ENCODE measurements at places on chromosomes 5 and 9.

GRCh38 chr5:36723912-36724311 is 117.5 kb downstream of the SLC1A3 start:
- DNase-seq, result no peak

- DNase-seq, result no peak
These were observed 1.9 kb upstream of the BRD3 start for GRCh38 chr9:134069480-134070399.

DNA sequence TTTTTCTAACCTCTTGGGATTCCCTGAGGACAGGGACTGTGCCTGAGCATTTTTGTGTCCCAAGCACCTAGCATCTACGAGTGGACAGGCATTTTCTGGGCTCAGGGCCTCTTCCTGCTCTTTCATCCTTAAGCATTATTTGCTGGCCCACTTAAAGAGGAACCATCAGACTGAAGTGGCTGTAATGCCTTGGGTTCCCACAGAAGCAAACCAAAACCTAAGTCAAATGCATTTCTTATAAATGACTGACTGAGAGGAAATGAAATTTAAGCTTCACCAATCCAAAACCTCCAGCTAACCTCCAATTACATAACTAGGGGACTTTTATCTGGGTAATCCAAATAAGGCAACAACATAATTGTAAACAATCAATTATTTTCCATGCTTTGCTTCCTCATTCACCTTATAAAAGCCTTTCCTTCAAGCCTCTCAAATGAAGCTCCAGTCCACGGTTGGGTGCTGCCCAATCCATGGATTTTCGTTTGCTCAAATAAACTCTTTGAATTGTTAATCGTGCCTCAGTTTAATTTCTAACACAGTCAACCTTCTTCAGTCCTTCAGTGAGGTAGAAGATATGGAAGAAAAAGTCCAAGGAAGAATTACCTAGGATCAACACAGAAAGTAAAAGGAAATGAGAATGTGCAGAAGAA is 25.3 kb upstream of the SLC31A2 start:
- DNase-seq, result no peak

DNA sequence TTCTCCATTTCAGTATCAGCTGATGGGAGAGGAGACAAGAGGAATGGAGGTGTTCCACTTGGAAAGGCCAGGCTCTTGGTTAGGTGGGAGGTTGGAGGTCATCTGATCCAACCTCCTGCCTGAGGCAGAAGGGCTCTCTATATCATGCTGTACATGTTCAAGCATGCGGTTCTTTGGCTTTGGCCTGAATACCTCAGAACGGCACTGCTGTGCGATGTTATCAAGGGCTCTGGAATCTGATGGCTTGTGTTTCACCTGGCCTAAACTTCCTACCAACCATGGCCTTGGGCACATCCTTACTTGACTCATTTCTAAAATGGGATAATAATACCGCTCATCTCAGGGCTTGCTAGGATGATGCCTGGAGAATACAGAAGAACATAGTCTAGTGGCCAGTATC is 90.1 kb upstream of the FAM169A start:
- DNase-seq, result peak; percentile 12

GRCh38 chr5:156271569-156271968 is 55.4 kb upstream of the SGCD start:
- no peak for DNase-seq

DNA sequence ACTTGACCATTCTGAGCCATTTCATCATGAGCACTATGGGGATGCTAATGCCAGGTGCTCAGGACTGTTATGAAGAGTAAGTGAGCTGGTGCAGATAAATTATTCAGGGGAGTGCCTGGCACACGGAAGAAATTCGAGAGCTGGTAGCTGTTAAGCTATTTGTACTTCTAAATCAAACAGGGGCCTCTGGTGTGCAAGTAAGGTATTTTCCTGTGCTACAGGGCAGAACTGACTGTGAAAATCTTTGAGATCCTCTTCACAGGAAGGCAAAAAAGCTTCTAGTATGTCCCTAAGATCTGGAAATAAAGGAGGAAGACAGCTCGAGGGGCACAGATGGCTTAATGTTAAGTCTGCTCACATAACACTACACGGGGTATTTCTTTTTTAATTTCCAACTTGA is 106.3 kb upstream of the SPOCK1 start:
- no peak for DNase-seq

DNA sequence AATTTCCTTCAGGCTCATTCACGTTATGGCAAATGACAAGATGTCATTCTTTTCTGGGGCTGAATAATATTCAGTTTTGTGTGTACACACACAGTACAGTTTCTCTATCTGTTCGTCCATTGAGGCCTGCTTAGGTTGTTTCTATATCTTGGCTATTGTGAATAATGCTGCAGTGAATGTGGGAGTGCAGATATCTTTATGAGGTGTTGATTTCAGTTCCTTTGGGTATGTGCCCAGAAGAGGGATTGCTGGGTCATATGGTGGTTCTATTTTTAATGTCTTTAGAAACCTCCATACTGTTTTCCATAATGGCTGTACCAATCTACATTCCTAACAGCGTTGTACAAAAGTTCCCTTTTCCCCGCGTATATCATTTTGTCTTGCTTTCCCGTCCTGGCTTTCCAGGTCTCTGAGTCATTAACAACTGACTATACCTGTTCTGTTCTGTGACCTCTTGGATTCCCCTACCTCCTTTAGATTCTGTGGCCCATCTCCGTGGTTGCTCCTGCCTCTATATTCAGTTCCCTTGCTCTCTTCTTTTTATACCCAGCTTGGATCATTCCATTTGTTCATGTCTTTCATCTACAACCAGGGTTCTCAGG is 6.8 kb downstream of the SNX30 start:
- DNase-seq, result peak; percentile 78

DNA sequence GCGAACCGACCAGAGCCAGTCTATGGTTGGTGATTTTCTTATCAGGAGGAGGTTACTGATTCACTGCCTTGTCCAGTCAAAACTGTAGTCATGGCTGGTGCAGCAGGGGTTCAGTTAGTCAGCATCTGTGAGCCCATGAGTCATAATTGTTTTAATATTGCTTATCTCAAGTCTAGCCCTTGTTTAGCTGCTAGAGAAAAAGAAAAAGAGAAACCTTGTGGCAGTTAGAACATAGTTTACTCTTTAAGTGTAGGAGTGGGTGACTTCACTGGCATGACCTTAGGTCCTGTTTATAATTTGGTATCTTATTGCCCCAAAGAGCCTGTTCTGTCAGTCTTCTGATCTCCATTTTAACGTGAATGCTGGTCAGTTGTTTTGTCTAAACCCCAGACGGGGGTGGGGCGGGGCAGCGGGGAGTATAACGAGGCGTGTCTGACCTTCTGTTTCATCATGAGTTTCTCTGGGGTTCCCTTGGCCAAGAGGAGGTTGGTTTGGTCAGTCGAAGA is 76.9 kb upstream of the NFIL3 start:
- DNase-seq, result no peak

GRCh38 chr5:139482050-139482889 is at the start of gene STING1:
Gene STING1 (minus strand): TSS chr5:139482758. CDS start chr5:139481704, 1,054 bp downstream.
- DNase-seq, result peak; percentile 96

DNA sequence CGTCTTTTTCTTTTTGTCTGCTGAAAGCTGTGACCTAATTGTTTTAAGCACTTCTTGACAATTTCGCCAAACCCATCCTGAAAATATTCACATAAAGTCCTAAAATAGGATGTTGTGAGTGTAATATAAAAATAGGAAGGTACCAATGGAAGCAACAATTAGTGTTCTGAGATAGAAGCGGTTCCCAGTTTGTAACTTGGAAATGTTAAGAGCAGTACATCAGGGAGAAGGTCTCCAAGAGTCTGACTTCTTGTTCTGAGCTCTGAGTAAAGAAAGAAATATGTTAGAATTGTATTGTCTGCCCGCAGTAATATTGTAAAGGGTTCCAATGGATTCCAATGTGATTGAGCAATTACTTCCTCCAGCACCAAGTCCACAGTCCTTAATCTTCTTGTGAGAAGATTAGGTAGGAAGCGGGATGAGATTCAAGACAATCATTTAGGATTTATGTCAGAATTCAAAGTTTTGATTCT is 3.9 kb downstream of the VCAN start:
- peak; percentile 31 for DNase-seq

- DNase-seq, result no peak
These were observed 58.4 kb downstream of the PBX3 start for GRCh38 chr9:125805586-125805985.

GRCh38 chr9:77546376-77546950 is 101.7 kb downstream of the GNA14 start:
- DNase-seq, result peak; percentile 11

DNA sequence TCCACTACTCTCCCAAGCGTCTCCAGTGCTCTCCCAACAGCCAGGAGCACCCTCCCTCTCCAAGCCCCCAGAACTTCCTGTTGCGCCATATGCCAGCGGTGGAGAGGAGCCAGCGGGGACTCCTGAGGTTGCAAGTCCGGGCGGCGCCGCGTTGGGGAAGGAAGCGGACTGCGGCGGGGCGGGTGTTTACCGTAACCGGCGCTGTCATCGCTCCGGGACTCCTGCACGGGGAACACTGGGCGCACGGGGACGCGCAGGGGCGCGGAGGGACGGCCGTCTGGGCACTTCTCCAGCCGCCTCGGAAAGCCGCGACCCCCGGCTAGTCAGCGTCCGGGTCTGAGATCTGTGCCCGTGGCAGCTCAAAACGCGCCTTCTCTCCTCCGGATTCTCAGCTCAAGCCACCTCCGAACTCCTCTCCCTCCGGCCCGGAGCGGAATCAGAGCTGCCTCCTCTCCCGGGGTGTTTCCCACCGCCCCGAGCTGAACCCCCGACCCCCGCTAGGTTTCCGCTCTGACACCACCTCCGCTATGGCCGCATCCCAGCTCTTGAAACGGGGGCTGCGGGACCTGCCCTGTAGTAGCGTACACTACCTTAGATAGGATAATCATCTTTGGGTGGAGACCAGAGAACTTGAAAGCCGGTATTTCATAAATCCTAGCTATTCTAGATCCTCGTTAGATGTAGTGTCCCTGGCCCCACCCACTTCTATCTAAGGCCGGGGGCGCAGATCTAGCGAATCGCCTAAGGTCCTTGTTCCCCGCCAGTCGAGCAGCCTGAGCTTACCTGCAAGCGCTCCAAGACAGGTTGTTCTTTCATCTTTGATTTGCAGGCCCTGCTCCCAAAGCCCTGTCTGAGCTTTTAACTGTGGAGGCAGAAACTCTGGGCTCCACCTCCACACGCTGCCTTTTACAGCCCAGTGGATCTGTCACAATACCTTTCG is at the start of gene TRPM6:
TRPM6 (minus strand) TSS at position 881 of the 940 bp plus-strand sequence; CDS start at position 816, 65 bp downstream.
- DNase-seq, result peak; percentile 84

GRCh38 chr5:75510836-75511434 is 494 bp downstream of the CERT1 start:
- no peak for DNase-seq

DNA sequence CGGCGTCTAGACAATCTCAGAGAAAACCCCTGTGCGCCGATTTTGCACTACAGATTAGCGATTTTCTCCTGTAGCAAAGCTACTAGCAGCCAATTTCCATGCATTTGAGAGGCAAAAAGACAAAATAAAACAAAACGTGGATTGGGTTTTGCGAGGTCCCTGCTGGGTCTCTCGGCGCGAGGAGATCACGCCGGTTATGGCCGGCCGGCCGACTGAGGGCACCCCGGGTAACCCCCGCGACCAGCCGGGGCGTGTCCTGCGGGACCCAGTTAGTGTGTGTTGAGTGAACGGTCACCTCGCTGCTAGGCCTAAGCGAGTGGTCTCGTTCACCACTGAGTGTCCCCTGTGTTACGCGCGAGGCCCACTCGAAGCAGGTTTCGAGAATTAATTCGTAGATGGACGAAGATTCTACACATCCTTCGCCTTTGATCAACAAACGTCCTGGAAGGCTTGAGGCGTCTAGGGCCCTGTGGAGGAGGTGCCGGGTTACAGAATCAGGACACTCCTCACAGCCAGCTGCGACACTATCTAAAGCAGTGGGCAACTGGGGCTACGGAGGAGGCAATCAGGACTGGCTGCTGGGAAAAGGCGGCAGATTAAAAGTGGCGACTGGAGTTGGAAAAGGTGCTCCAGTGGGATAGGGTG is 764 bp upstream of the VDAC1 start:
- no peak for DNase-seq
